ENCODE measurements at places on chromosomes 16 and 17. TPM values are rescaled to one million over a fixed set of nuclear protein-coding genes. Genes with fewer than 3 reads are reported as not detected.

SPATA2L gene
- 28.6 TPM for total RNA-seq

GRCh38 chr16:58000706-58001676 lies at the start of gene USB1:
USB1 (plus strand) TSS chr16:58001407; CDS start chr16:58001484, 77 bp downstream.
- peak; percentile 85 for DNase-seq

- DNase-seq, result no peak
Measured at GRCh38 chr16:30914830-30915229, 8.5 kb upstream of the FBXL19 start.

KRTAP16-1 gene
- 1.1 TPM for total RNA-seq

PRAC2 gene
- total RNA-seq, result not detected

- DNase-seq, result no peak
Measured at GRCh38 chr17:42804918-42805367, 6.3 kb downstream of the CNTD1 start.

EVPLL gene
- not detected for total RNA-seq

- DNase-seq, result no peak
Measured at GRCh38 chr17:4550534-4551039, 4.6 kb downstream of the MYBBP1A start.

- DNase-seq, result peak; percentile 36
Measured at GRCh38 chr17:732902-733720, 715 bp downstream of the TLCD3A start.

SMIM36 gene
- total RNA-seq, result not detected

GRCh38 chr17:6591599-6592158 lies 35.3 kb upstream of the PITPNM3 start:
- DNase-seq, result no peak

HSPB9 gene
- not detected for total RNA-seq

AP2B1 gene
- total RNA-seq, result 58.7 TPM

ERN2 gene
- total RNA-seq, result not detected

DNA sequence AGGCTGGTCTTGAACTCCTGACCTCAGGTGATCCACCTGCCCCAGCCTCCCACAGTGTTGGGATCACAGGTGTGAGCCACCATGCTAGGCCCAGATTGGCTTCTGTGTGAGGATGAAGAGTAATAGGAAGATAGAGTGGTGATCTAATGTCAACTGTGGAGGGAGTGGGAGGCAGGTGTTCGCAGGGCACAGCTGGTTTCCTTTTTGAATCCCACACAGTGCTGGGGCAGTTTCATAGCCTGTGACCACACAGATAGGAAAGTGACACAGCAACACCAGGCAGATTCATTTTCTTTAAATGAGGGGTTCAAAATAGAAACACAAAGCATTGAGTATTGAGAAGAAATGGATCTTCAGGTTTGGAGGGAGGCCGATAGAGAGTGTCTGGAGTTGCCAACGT lies 540.3 kb downstream of the WWOX start:
- DNase-seq, result no peak

DNA sequence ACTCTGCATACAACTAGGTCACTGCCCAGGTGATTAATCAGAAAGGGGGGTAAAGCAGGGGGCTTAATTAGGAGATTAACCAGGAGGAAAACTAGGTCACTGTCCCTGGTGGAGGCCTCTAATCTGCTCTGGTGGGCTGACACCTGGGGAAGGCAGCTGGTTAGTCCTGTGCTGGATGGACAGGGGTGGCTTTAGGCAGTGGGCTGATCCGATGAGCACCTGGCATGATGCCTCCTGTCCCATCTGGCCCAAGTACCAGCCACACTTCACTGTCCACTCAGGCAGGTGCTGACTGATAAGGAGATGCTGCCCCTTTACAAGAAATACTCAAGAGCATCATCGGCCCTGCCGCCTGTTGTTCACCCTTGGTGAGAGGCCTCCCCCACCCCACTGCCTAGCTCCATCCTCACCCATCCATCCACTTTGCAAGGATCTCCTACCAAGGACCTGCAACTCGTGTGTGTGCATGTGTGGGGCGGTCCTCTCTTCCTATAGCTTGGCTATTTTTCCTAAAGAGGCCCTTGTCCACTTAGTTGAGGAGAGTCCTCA lies 13.8 kb upstream of the RCVRN start:
- no peak for DNase-seq

DNA sequence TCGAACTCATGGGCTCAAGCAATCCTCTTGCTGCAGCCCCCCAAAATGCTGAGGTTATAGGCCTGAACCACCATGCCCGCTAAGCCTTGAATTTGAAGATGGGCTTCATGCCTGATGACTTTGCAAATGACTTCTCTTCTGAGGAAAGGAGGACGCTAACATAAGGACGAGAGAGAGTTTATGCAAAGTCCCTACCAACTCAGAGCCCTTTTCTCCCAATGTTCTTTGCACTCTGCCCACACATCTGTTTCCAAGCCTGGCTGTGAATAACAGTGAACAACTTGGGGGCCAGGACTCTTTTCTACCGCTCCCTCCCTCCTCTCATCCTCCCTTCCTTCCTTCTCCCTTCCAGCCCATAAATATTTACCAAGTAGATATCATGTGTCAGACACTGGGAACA lies 8.5 kb upstream of the NPIPB2 start:
- no peak for DNase-seq

DNA sequence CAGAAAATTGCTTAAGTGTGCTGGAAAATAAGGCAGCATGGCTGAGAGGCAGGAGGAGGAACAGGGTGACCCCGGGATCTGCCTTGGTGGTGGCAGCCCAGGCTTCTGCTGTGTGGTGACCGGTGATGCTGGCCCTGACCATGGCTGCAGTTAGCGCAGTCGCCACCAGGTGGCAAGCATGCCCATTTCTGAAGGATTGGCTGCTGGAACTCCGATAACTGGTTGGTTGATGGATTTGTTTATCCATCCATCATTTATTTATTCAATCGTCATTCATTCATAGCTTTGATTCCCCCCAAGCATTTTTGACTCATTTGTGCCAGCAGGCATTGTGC lies 29.1 kb upstream of the ITGA3 start:
- DNase-seq, result peak; percentile 57

DNA sequence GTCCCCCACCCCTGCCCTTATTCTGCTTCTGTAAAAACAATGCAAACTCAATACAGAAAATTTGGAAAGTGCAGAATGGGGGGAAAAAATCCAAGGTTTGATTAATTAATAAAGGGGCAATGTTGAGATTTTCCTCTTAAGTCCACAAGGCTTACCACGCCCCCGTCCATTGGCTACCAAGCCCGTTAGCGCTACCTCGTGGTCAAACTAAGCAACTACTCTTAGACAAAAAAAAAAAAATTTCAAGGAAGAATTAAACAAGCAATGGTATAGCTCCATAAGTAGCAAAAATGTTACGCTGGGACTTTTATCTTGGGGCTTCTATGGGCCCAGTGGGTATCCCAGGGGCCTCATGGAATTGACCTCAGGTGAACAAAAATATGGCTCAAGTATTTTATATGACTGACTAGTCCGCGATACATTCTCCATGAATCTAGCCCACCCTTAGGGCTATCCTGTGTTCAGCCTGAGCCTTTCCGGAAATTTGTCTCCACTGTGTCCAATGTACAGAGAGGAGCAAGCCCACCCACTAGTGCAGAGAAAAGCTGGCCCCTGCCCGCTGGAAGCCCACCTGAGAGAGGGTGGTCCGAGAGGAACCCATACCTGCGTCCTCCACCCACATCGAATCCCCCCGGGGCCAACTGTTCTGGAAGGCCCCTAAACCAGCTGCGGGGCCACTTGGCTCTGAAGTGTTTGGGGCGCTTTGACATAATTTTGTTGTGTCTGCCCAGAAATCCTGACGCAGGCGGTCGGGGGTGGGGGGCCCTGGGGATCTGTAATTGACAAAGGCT lies 19.1 kb upstream of the TEX2 start:
- peak; percentile 52 for DNase-seq

KCNJ18 gene
- not detected for total RNA-seq

DNA sequence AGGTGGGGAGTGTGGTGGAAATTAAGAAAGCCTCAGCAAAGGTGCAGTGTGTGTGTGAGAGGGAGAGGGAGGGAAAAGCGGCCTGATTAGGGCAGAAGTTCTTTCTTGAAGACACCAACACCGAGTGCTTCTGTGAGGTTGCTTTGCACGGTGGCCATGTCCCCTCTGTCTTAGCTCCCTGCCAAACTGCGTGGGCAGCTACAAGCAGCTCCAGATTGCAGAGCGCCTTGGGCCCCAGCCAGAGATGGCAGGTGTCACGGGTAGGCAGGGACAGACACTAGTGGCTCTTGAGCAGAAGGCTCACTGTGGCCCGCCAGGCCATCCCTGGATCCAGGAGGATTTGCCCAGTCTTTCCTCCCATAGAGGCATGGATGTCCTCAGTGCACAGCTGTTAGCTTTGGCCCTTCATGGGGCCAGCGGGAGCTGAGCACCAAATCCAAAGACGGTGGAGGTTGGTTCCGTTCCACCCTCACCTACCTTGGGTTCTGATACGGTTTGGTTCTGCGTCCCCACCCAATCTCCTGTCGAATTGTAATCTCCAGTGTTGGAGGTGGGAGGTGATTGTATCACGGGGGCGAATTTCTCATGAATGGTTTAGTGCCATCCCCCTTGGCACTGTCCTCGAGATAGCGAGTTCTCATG lies 21.4 kb downstream of the KIAA0513 start:
- DNase-seq, result no peak

- no peak for DNase-seq
Measured at GRCh38 chr17:47276868-47277267, 23.2 kb downstream of the ITGB3 start.

ESRP2 gene
- total RNA-seq, result not detected

DNA sequence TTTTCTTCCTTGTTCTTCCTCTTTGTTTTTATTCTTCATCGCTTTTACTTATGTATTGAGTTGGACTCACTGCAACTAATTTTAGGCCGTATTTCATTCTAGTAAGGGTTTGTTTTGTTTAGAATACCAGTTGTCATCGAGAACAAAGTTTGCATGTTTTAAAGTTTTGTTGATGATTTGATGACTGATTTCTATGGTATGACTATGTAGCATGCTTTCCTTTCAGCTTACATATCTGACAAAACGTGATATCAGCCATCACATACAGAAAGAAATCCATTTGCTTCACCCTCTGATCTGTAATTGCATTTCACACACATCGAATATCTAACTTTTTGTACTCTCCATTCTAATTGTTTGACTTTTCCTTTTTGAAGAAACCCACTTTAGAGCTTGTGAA lies 4.0 kb downstream of the PRKCA start:
- DNase-seq, result no peak

DNA sequence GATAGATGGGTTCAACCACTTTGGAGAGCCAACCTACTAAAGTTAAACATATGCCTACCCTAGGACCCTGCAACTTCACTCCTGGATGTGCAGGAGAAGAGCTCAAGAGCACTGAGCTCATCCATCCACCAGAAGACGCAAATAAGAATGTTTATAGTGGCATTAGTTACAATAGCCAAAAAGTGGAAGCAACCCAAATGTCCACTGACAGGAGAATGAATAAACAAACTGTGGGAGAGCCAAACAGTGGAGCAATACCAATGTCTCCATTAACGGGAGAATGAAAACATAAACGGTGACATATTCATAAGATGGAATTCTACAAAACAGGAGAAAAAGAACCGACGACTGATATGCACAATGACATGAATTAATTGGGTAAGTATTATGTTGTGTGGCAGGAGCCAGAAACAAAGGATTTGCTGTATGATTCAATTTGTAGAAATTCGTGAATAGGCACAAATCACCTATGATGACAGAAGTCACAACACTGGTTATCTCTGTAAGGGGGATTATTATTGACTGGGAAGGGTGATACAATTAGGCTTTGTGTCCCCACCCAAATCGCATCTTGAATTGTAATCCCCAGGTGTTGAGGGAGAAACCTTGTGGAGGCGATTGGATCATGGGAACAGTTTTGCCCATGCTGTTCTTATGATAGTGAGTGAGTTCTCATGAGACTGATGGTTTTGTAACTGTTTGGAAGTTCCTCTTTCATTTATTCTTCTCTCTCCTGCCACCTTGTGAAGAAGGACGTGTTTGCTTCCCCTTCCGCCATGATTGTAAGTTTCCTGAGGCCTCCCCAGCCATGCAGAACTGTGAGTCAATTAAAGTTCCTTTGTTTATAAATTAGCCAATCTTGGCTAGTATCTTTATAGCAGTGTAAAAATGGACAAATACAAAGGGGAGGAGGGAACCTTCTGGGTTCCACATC lies 57.9 kb upstream of the PLCG2 start:
- DNase-seq, result no peak

DNA sequence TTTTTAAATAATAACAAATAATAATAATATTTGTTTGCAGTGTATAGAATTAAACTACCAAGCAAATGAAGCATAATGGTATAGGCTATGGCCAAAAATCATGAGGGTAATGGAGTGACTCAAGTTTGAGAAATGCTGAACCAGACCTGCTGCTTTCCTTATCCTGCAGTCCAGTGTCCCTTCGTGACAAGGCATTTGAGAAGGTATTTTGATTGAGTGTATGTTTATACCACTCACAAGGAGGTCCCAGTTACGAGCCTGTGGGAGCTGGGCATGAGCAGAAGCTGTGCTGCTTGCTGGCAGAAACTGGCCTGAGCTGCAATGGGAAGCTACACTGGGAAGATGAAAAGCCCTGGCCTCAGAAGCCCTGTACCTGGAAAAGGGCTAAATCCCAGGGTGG lies 50.3 kb downstream of the GNAO1 start:
- no peak for DNase-seq

ACAP1 gene
- 451 TPM for total RNA-seq

DNA sequence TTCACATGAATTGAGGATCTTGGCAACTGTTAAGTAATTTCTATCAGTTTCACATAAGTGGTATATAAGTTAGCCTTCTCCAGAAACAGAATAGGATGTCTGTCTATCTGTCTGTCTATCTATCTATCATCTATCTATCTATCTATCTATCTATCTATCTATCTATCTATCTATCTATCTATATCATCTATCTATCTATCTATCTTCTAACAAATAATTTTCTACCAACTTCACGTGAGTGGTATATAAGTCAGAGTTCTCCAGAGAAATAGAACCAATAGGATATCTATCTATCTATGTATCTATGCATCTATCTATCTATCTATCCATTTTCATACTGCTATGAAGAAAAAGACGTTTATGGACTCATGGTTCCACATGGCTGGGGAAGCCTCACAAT lies 11.4 kb upstream of the SPACA3 start:
- no peak for DNase-seq

CA7 gene
- not detected for total RNA-seq

DNA sequence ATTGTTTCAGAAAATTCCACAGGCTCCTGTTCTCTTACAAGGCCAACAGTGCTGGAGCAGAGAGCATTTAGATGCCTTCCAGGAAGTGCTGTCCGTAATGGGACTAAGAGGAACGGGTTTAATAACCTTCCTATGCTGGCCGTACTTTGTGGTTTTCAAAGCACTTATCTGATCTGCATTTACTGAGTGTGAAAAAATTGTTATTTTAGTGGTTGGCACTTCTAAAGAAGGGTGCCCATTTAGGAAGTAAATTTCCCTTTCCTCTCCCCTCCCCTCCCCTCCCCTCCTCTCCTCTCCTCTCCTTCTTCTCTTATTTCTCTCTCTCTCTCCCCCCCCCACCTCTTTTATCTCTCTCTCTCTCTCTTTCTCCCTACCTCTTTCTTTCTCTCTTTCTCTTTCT lies 72.0 kb upstream of the DNAJA2 start:
- DNase-seq, result no peak

- no peak for DNase-seq
Measured at GRCh38 chr16:17372386-17372785, 98.4 kb downstream of the XYLT1 start.

ST6GALNAC1 gene
- total RNA-seq, result not detected

- no peak for DNase-seq
Measured at GRCh38 chr17:73386561-73386960, 74.8 kb upstream of the CDC42EP4 start.

All from CD8-positive, alpha-beta T cell (primary cell).